ENCODE measurements at places on chromosomes 7 and 10.
A peak's percentile ranks its signal among the peaks of the same experiment; 100 is the strongest.

DNA sequence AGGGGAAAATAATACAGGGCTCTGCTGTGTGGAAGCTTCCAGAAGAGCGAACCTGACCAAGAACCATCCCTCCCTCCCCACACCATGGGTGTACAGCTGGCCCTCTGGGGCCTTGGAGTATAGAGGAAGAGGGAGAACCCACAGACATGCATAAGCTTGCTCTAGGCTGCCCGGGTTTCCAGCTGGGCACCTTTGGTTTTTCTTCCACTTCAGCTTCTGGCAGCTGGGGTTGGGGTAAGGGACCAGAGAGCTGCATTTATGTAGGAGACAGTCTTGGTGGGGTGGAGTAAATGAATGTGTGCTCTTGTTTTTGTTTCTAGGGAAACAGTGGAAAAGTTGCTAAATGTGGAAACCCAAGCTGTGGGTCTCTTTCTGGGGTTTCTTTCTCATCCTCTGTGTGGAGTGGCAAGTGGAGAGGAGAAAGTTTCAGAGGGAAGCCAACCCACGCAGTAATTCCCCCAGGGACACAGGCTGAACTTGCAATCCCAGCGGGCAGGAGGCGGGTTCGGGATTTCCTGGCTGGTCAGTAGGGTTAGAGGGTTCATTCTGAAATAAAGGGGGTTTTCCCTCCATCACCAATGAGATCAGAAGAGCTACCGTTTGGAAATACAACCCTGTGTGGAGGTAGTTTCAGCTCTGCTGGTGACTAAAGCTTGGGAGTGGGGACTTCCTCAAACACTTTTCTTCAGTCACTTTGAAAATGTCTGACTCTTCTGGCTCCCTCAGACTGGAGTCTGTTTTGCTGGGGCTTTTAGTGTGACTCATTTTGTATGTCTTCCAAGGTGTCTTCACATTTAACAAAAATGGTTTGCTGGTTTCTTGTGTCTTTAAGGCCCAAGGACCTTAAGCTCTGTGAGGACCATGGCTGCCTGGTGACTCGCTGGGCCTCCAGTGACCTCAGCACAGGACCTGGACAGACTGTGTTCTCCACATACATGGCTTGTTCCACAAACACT, 22.2 kb upstream of the SRGN start:
- no peak for DNase-seq

- DNase-seq = no peak
These were observed 184.0 kb downstream of the DIP2C start for GRCh38 chr10:505419-505818.

DNA sequence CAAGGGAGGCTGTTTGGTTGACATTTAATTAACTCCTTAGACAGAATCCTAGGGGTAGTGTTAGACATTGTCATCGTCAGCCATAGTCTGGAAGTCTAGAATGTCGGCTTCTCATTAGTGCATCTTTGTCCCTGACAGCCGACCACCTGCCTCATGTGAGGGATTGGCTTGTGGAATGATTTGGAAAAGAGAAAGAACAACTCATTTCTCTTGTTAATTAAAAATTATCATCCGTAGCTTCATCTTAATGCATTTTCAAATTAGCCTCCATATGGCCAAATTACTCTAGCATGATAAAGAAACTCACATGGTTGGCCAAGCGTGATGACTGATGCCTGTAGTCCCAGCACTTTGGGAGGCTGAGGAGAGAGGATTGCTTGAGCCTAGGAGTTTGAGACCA, 97.7 kb upstream of the PARD3 start:
- no peak for DNase-seq

GRCh38 chr7:33339074-33339790, 209.9 kb downstream of the BBS9 start:
- DNase-seq = no peak

DNA sequence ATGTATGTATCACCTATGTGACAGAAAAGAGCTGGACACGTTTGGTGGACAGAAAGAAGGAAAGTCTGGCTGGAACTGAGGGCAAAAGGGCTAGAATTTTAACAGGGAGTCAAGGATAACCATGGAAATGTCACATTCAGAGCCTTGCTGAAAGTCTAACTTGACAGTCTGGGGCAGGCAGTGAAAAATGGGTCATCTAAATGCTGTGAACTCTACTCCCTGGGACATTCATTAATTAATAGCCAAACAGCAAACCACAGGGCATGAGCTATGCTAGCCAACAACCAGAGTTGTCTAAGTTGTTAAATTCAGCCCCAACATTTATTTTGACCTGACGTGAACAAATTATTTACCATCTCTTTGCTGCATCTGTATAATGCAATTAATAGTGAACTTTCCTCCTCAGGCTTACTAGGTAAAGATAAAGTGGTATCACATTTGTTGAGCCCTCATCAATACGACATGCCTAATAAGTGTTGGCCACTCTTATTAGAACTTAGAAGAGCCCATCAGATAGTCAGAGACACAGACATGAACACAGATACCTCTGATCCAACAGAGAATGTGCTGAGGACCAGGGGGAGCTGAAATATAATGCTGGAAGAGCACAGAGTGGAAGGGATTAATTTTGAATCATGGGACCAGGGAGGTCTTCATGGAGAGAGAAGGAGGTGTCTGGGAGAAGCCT, 109.9 kb downstream of the SORCS1 start:
- no peak for DNase-seq

GRCh38 chr10:119425881-119426170, 116.7 kb downstream of the RGS10 start:
- no peak for DNase-seq

- DNase-seq = no peak
These were observed 38.8 kb downstream of the PROSER2 start for GRCh38 chr10:11861811-11862428.

GRCh38 chr10:126060261-126060931, 164.0 kb downstream of the FANK1 start:
- DNase-seq = no peak

DNA sequence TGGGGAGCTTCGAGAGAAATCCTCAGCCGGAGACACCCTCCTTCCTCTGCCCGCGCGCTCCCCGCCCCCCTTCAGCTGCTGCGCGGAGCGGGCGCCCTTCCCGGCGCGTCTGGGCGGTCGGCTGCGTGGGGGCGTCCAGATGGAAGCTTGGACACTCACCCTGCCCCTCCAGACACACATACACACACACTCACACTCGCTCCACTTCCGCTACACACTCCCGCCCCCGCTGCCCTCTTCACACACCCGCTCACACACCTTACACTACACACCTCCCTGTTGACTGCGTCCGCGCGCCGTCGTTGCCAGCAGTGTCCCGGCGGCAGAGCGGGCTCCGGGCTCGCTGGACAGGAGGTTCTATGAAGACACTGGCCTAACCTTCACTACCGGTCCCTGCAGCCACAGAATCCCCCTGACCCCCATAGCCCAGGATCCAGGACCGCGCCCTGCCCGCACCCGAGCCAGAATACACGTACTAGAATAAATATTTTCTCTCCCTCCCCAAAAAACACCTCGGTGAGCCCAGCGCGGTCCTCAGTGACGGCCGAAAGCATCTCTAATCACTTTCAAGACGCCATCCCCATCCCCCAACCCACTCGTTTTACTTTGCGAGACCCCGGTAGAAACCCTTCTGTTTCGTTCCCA, 1.1 kb upstream of the EGR2 start:
- DNase-seq = peak; percentile 52

DNA sequence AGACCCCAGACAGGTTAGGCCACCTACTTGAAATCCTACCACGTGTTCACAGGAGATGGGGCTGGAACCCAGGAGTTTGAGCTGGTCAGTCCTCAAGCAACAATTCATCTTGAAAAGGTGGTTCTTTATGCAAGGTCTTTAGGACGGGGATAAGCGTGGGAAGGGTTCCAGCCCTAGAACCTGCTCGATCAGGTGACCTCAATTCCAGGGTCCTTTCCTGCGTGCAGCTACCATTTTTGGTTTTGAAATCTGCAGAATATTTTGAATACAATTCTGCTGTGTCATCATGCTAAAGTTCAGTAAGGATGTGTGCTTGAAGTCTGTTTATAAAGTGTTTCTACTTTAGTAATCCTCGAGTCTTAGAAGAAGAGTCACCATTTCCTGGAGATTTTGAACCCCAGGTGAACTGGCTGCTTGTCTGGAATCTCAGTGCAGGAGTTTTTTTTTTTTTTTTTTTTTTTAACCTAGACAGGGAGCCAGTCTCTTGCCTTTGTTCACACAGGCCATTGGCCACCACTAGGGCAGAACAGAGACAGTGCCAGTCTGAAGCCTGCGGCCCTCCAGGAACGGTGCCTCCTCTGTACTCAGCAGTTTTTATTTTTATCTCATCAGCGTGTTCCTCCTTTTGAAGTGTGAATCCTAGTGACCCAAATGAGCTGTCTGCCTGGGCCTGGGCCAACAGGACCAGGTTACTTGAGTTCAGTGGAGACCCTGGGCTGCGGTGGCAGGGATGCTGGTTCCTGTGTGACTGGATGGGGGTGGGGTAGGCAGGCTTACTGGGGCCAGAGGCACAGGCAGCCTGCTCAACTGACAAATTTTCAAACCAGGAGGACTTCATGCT, 54.6 kb downstream of the EEPD1 start:
- DNase-seq = no peak

DNA sequence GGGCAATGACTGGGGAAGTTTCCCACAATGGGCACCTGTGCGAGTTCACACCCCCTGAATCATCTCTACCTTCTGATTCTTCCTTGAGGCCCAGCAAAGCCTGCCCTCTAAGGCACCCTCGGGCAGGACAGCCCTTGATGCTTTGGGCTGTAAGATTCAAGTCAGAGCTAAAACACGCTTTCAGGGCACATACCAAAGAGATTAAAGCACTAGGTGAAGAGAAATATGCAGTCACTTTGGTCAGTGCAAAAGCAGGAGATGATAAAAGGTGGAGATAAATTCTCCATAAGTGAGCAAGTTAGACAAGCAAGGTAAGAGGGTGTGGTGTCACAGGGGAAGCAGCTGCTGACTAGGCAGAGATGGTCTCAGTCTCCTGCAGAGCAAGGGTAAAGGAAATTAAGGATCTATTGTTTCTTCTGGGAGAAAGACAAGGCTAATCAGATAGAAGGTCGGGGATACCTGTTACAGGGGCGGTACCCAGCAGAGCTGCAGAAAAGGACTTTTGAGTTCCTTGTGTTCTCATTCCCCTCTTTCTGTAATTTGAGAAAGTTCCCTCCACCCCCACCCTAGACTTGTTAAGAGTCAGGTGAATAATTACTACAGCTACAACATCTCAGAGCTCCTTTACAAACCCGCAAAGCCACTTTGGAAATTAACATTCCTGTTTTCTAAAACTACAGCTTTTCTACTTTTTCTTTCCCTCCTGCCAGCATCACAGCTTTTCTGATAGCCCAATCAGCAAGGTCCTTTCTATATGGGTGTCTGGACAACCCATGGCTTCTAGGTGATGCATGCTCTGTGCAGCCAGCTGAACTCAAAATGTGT, 26.4 kb downstream of the PDLIM1 start:
- DNase-seq = no peak

GRCh38 chr10:28012990-28013515, 14.2 kb upstream of the ODAD2 start:
- no peak for DNase-seq

- no peak for DNase-seq
These were observed 157.3 kb downstream of the SND1 start for GRCh38 chr7:127809261-127809702.

DNA sequence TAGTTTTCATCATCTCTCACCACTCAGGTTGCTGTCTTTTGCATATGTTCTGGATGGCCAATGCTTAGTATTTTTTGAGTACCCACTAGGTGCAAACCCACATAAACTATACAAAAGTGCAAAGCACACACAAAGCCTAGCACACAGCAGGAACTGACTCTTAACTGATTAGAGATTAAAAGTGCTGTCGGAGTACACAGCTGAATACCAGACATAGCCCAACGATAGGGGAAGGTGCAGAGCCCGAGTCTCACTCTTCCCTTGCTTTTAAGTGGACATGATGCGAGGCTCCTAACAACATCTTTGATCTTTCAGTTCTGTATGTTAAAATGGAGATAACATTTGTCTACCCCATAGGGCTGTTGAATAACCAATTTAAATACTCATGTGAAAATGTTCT, 90.8 kb downstream of the DPY19L1 start:
- no peak for DNase-seq

- DNase-seq = no peak
These were observed 153.0 kb upstream of the RHOBTB1 start for GRCh38 chr10:61097026-61097425.

- DNase-seq = no peak
These were observed 117.3 kb downstream of the PTPRN2 start for GRCh38 chr7:158470336-158470735.

GRCh38 chr10:131312478-131312836, 936 bp upstream of the TCERG1L start:
- no peak for DNase-seq

DNA sequence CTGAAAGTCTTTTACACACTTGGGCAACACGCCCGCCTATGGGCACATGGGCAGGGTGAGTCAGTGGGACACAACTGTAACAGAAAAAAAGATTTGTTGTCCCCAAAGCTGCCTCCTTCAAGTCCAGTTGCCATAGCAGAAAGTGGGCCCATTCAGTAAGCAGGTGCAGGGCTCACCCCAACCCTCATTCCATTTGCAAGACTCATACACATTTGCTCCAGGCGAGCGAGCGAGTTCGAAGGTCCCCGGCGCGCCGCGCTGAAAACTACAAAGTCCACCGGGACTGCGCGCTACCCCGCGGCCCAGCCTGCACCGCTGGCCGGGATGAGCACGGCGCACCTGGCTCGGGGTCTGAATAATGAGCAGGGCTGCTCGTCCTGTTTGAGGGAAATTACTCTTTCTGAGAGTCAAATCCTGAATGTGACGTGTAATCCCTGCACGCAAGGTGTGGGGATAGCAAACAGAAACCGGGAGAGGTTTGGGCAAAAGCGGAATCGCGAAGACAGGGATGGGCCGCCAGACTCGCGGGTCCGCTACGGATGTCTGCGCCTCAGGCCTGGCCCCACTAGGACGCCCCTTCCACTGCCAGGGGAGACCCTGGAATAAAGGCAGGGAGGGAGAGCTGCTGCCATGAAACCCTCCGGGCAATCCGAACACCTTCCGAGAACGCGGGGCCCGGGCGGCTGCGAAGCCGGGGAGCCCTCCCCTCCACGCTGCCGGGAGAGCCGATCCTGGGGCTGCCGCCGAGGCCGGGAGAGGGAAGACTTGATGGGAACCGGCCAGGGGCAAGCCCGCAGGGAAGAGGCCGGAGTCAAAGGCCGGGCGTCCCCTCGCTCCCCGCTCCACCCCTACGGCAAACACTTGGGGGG, 982 bp downstream of the COBL start:
- DNase-seq = no peak

DNA sequence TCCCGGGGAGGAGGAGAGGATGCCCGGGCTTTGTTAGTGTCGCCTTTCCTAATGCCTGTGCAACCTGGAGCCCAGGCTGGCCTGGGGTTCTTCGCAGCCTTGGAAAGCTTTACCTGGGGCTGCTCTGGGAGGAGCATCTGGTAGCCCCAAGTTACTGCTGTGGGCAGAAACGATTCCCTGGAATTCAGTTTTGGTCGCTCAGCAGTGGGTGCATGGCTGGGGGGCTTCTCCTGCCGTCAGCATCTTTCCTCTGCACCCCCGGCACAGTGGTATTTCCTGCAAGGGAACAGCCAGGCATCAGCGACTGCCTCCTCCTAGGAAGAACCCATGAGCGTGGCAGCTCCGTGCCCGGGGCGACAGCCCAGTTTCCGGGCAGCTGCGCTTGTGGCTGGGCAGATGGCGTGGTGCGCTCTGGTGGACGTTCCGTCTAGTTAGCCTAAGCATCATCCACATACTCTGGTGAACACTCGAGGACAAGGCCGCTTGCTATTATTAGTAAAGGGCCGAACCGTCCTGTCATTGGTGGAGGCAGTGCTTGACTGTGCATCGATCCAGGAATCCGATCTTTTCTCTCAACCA, 107.0 kb upstream of the BTBD16 start:
- DNase-seq = no peak
